ENCODE measurements at places on chromosomes 11 and 22.
A peak's percentile ranks its signal among the peaks of the same experiment; 100 is the strongest.

GRCh38 chr11:36373016-36374010 lies 77.2 kb downstream of the PRR5L start:
- DNase-seq, result no peak
- H3K4me1 ChIP-seq, result peaks cover 7% of the 10 kb centered on the region
- H3K27ac ChIP-seq, result no peak overlapping the region
- no peak overlapping the region for H3K4me3 ChIP-seq
- no peaks in the 10 kb centered on the region for H3K36me3 ChIP-seq
- no peaks in the 10 kb centered on the region for H3K27me3 ChIP-seq

- H3K27me3 ChIP-seq, result no peaks in the 10 kb centered on the region
- H3K4me3 ChIP-seq, result no peak overlapping the region
- H3K27ac ChIP-seq, result no peak overlapping the region
- no peaks in the 10 kb centered on the region for H3K36me3 ChIP-seq
Measured at GRCh38 chr22:44147821-44148574, 32.7 kb upstream of the PARVG start.

- no peaks in the 10 kb centered on the region for H3K27me3 ChIP-seq
- no peak for DNase-seq
- H3K4me1 ChIP-seq, result peaks cover 9% of the 10 kb centered on the region
Measured at GRCh38 chr11:62595124-62595523, 3.8 kb upstream of the TUT1 start.

DNA sequence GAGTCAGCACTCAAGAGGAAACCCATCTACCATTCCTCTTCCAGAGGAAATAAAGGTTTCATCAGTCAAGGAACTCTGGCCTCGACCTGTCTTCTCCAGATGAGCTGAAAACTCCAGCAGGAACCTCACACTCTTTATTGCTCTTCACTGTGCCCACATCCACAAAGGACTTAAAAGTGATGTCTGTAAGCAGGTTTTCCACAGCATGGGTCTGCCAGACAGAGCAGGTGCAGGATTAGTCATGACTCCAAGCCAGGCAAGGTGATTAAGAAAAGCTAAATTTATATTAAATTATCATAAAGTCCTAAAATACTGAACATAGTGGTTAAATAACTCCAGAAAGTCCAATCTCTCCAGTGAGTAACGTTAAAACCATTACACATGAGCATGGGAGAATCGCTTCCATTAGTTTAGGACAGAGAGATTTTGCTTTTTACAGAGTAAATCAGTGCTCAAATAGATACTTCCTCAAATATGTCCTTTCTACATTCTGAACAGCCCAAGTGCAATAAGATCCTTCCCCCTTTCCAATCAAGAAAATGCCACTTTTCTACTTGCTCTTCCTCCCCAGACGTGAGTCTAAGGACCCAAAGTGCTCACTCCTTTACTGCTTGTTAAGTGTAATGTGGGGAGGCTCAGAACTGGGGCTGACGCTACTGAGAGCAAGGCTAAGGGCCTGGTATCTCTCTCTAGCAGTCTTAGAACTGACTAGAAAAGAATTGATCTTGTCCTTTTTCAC lies 10.7 kb upstream of the CKAP5 start:
- no peaks in the 10 kb centered on the region for H3K36me3 ChIP-seq
- no peak overlapping the region for H3K4me3 ChIP-seq
- no peaks in the 10 kb centered on the region for H3K4me1 ChIP-seq
- H3K27me3 ChIP-seq, result no peaks in the 10 kb centered on the region
- no peak overlapping the region for H3K27ac ChIP-seq

GRCh38 chr11:8384199-8384821 lies 120.6 kb upstream of the LMO1 start:
- H3K4me1 ChIP-seq, result no peaks in the 10 kb centered on the region
- DNase-seq, result peak; percentile 48
- H3K36me3 ChIP-seq, result no peaks in the 10 kb centered on the region

DNA sequence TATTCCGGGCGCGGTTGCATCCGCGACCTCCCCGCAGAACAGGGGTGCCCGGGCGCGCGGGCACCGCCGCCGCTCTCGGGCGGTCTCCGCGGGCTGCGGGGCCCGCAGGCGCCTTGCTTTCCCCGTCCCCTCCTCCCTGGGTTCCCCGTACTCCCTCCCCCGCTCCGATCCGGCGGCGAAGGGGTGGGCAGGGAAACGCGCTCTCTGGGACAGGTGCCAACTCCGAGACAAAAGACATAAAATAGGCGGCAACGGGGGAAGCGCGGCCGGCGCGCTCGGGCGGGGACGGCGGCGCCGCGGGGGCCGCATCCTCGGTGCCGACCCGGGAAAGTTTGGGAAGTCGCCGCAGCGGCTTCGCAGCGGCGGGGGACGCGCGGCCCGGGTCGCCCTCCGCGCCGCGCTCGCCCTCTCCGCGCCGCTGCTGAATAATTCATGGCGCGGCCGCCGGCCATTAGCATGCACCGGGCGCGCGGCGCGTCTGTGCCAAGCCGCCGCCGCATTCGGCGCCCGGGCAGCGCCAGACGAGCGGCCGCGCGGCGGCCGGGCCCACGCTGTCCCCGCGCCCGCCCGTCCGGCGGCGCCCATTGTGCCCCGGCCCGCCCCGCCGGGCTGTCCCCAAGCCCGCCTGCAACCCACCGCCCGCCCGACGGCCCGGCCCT lies 78.7 kb upstream of the PPARA start:
- peak overlapping the region; percentile 88 for H3K4me3 ChIP-seq
- DNase-seq, result peak; percentile 95
- no peaks in the 10 kb centered on the region for H3K27me3 ChIP-seq
- H3K36me3 ChIP-seq, result no peaks in the 10 kb centered on the region
- H3K4me1 ChIP-seq, result peaks cover 7% of the 10 kb centered on the region
- peak overlapping the region; percentile 99 for H3K27ac ChIP-seq

DNA sequence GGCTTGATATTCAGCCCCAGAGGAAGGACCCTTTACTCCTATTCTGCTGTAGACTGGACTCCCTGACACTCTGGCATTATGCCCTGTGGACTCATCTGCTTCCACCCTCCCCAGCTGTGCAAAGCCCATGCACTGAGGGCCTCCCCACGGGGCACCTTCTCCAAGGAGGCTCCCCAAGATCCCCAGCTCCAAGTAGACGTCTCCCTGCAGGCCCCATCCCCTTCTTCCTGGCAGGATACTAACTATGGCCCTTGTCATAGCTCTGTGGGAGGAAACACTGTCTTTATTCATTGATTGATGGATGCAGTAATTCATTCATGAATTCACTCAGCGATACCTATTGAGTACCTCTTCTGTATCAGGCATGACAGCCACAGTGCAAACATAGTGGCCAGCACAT lies 15.3 kb upstream of the APOL6 start:
- no peaks in the 10 kb centered on the region for H3K36me3 ChIP-seq
- H3K4me1 ChIP-seq, result peaks cover 3% of the 10 kb centered on the region
- no peaks in the 10 kb centered on the region for H3K27me3 ChIP-seq
- H3K27ac ChIP-seq, result no peak overlapping the region

DNA sequence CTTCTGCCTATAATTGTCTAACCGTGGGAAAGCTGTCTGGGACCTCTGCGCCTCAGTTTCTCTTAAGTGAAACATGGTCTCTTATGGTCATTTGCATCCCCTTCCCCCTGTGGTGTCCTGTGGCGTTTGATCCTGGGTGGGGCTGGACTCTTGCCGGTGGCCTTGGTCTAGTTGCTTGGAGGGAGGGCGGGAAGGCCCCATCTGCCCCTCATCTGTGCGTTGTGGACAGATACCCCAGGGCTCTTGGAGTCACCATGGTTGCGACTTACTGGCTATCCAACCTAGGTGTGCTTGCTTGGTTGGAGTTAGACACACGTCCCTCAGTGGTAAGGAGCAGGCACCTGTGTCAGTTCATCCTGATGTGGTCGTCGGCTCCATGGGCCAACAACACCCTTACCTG lies 15.2 kb downstream of the SHANK3 start:
- no peaks in the 10 kb centered on the region for H3K4me1 ChIP-seq
- DNase-seq, result no peak
- no peaks in the 10 kb centered on the region for H3K27me3 ChIP-seq
- H3K27ac ChIP-seq, result no peak overlapping the region
- no peak overlapping the region for H3K4me3 ChIP-seq

DNA sequence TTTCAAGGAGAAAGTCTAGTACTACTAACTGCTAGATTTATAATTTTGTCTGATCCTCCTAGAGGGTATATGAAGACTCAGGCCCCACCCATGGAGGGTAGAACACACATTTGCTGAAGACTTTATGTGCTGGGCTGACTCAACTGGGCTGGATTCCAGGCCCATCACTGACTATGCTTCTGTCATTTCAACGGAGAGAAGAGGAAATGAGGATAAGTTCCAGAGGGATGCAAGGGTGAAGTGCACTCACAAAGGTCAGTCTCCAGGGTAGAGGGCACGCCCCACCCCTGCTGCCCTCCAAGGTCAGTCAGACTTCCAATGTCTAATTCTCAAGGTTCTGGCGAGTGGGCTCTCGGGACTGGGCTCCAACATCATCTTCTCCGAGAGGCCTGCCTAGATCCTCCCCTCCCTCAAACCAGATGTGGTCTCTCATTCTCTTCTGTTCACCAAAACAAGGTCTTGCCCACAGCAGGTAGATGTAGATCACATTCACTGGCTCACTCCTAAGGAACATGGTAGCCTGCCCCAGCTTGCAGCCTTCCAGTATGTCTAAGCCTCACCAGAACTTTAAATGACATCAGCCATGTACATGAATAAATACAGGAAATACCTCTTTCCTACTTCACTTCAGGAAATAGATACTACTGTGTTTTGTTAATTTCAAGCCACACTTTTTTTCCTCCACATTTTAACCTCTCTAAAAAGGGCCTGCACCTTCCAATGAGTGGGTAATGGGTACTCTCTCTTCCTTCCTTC lies 7.3 kb upstream of the C11orf86 start:
- H3K27ac ChIP-seq, result no peak overlapping the region
- no peak overlapping the region for H3K4me3 ChIP-seq
- H3K4me1 ChIP-seq, result no peaks in the 10 kb centered on the region
- no peak for DNase-seq
- no peaks in the 10 kb centered on the region for H3K36me3 ChIP-seq
- no peaks in the 10 kb centered on the region for H3K27me3 ChIP-seq

DNA sequence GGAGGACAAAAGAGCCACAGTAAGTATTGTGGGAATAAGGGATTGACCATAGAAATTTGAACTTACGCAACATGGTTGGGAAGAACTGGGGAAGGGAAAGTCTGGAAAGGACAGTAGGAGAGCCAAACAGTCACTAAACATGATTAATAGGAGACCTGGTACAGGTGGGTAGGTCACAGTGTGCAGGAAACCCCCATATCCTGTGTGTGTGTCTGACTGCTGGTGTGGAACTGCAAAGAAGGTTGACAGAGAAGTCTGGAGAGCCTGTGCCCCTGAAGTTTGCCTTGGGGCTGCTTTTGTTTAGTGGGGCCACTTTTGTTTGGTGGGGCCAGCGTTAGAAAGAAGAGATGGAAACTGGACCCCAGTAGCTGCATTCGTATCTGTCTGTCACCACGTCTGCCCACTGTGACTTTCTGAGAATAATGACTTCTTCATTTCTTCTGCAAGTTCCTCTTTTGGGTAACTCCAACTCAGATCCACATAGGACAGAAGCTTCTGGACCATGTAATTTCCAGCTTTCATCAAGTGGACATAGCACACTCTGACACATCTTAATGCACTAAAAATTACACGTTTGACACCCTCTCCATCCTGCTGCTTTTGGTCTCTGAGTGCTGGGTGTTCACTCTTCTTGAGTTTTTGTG lies 126.8 kb upstream of the RAG2 start:
- DNase-seq, result no peak
- no peaks in the 10 kb centered on the region for H3K27me3 ChIP-seq
- H3K36me3 ChIP-seq, result no peaks in the 10 kb centered on the region
- H3K27ac ChIP-seq, result no peak overlapping the region
- no peaks in the 10 kb centered on the region for H3K4me1 ChIP-seq

DNA sequence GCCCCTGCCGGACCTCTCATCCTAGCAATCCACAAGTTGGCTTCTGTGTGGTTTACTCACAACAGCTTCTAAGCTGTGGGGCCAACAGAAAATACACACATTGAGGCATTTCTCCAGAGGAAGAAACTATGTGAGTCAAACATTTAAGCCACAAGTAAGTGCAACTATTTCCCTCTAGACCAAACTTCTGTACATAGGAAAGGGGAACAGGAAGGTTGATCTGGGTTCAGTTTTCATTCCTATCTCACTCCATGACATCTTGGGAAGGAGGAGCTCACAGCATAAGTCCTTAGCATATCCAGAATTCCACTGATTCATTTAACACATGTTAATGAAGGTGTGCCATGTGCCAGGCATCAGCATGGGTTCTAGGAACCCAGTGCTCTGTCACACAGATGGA lies 72.8 kb upstream of the PICALM start:
- H3K27me3 ChIP-seq, result no peaks in the 10 kb centered on the region
- H3K4me1 ChIP-seq, result no peaks in the 10 kb centered on the region
- no peak overlapping the region for H3K4me3 ChIP-seq

- H3K4me1 ChIP-seq, result no peaks in the 10 kb centered on the region
- H3K36me3 ChIP-seq, result no peaks in the 10 kb centered on the region
- H3K4me3 ChIP-seq, result no peak overlapping the region
- DNase-seq, result no peak
- no peak overlapping the region for H3K27ac ChIP-seq
- no peaks in the 10 kb centered on the region for H3K27me3 ChIP-seq
Measured at GRCh38 chr22:42811459-42811858, 45.6 kb downstream of the ARFGAP3 start.

GRCh38 chr11:81484196-81484595 lies 1249.5 kb downstream of the FAM181B start:
- H3K36me3 ChIP-seq, result no peaks in the 10 kb centered on the region
- H3K4me1 ChIP-seq, result no peaks in the 10 kb centered on the region
- no peak for DNase-seq

GRCh38 chr11:22930816-22931594 lies 70.7 kb upstream of the CCDC179 start:
- no peak for DNase-seq
- no peaks in the 10 kb centered on the region for H3K27me3 ChIP-seq
- H3K27ac ChIP-seq, result no peak overlapping the region
- no peaks in the 10 kb centered on the region for H3K4me1 ChIP-seq
- H3K4me3 ChIP-seq, result no peak overlapping the region
- no peaks in the 10 kb centered on the region for H3K36me3 ChIP-seq

GRCh38 chr22:38696606-38697424 lies 3.9 kb downstream of the JOSD1 start:
- H3K36me3 ChIP-seq, result no peaks in the 10 kb centered on the region
- DNase-seq, result no peak
- H3K27me3 ChIP-seq, result no peaks in the 10 kb centered on the region
- peak overlapping the region; percentile 56 for H3K27ac ChIP-seq
- H3K4me1 ChIP-seq, result peaks cover 22% of the 10 kb centered on the region
- no peak overlapping the region for H3K4me3 ChIP-seq

GRCh38 chr22:23234409-23235161 lies 54.3 kb downstream of the BCR start:
- H3K27ac ChIP-seq, result no peak overlapping the region
- no peaks in the 10 kb centered on the region for H3K27me3 ChIP-seq

GRCh38 chr22:45544588-45545170 lies 42.0 kb downstream of the FBLN1 start:
- no peak overlapping the region for H3K4me3 ChIP-seq
- H3K4me1 ChIP-seq, result peaks cover 10% of the 10 kb centered on the region
- peak overlapping the region; percentile 33 for H3K27ac ChIP-seq
- no peaks in the 10 kb centered on the region for H3K27me3 ChIP-seq
- no peaks in the 10 kb centered on the region for H3K36me3 ChIP-seq

- peak; percentile 69 for DNase-seq
- no peaks in the 10 kb centered on the region for H3K27me3 ChIP-seq
- H3K4me1 ChIP-seq, result no peaks in the 10 kb centered on the region
- no peak overlapping the region for H3K4me3 ChIP-seq
- no peaks in the 10 kb centered on the region for H3K36me3 ChIP-seq
- H3K27ac ChIP-seq, result peak overlapping the region; percentile 17
Measured at GRCh38 chr11:62171261-62171723, 18.7 kb upstream of the SCGB1D1 start.

All from uterus (tissue), 4 donors.